ENCODE measurements at places on chromosomes 7 and 10.

- no peak for DNase-seq
Observed at GRCh38 chr10:102242118-102242485, 790 bp upstream of the PITX3 start.

- DNase-seq = no peak
Observed at GRCh38 chr10:13767676-13768178, 181.0 kb downstream of the PRPF18 start.

DNA sequence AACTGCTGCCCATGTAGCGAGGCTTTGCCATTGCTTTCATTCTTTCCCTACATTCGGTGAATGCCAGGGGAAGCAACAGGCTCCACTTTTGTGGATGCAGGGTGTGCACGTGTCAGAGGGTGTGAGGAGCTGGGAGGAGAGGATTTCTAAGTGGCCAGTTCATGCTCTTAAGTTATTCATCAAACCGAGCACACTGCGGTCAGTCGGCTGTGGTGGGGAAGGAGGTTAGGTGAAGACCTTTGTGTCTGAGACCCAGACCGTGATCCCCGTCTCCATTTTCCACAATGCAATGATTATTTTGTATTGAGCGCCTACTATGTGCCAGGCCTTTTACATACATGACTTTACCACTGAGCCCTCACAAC is 438.6 kb upstream of the GALNT17 start:
- DNase-seq = no peak

- no peak for DNase-seq
Observed at GRCh38 chr10:119439922-119440321, 102.6 kb downstream of the RGS10 start.

- no peak for DNase-seq
Observed at GRCh38 chr10:126111516-126111915, 215.2 kb downstream of the FANK1 start.

- peak; percentile 75 for DNase-seq
Observed at GRCh38 chr7:131109759-131110296, 217.8 kb upstream of the MKLN1 start.

- DNase-seq = no peak
Observed at GRCh38 chr7:30721211-30721610, 30.7 kb upstream of the INMT start.

DNA sequence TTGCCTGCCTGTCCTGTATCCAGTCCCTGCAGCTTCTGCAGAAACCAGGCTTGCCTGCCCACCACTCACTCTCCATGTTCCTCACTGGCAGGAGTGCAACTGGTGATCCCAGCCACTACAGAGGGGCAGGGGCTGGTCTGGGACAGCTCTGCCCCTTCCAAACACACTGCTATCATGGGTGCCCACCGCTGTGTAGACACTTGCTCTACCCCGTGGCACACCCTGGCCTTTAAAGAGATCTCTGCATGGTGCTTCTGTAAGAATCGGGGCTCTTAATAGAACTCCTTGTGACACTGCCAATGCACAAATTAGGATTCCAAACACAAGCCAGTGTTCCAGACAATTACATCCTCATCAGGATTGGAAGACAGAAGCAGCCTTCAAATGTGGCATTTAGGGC is 41.7 kb downstream of the C10orf90 start:
- DNase-seq = no peak

GRCh38 chr7:37738321-37738720 is 54.8 kb downstream of the GPR141 start:
- DNase-seq = no peak

- DNase-seq = no peak
Observed at GRCh38 chr10:124459395-124459794, 2.2 kb upstream of the LHPP start.

DNA sequence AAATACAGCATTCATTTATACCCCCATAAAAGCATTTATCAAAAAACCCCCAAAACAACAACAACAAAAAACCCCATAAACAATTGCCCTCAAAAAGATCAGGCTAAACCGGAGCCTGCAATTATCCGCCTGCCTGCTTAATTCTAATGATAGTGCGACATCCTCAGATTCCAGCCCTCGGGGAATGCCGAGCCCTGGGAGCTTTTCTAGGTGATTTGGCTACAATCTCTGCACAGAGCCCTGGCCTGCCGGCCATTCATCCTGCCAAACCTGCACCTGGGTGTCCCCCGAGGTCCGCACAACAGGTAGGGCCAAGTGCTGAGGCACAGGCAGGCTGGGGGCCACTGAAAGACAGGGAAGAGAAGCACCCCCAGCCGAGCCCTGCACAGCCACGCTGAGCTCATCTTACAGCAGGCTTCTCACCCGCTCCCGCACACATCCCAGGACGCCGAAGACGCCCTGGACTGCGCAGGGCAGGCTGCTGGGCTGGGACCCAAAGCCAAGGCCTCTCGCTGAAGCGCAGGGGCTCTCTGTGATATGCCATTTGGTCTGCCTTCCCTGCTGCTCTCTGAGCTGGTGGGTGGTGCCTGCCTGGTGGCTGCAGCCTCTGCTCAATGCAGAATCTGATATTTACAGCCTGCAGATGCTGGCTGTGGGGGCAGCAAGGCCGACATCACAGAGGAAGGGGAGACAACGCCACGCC is 57.5 kb downstream of the CAMK2B start:
- DNase-seq = no peak

- no peak for DNase-seq
Observed at GRCh38 chr7:747186-747585, 20.1 kb upstream of the PRKAR1B start.

Measured in central memory CD8-positive, alpha-beta T cell (primary cell).